Calu3 (cell line): ENCODE measurements at places on chromosomes 5 and 9. TPM values are rescaled to one million over a fixed set of nuclear protein-coding genes. Genes with fewer than 3 reads are reported as not detected.

The ELOVL7 gene
- total RNA-seq: 40.5 and 42.7 TPM in 2 replicates

The RNF208 gene
- 10.1 and 14.2 TPM in 2 replicates for total RNA-seq

The SPATA6L gene
- total RNA-seq: 5.7 and 7.1 TPM in 2 replicates

The SCGB3A2 gene
- total RNA-seq: not detected in 2 replicates

The TIGD6 gene
- total RNA-seq: 5.0 and 5.2 TPM in 2 replicates

The ABCA1 gene
- total RNA-seq: 0.76 and 0.78 TPM in 2 replicates

The PCDHGA6 gene
- total RNA-seq: 0.71 and 0.80 TPM in 2 replicates

The NEUROG1 gene
- total RNA-seq: not detected in 2 replicates

The CTNND2 gene
- total RNA-seq: 19.6 and 23.0 TPM in 2 replicates

The SOHLH1 gene
- not detected in 2 replicates for total RNA-seq

The SIT1 gene
- total RNA-seq: not detected in 2 replicates

The ANKRD34B gene
- total RNA-seq: 0.29 and 0.40 TPM in 2 replicates

DNA sequence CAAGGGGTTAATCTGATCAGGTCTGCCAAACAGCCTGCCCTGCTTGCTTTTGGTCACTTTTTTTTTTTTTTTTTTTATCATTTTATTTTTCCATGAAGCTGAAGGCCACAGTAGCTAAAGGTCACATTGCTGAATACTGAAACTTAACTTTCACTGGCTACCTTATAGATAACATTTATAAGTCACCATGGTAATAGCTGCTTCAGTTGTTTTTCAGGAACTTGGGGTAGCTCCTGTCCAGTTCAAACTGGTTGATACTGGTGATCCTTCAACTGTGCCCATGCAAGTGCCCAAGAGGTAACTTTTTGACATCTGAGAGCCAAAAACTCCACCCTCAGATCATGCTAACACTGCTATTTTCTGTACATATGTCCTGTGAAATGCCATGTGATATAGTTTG is 68.3 kb upstream of the RGS7BP start:
- DNase-seq: no peak

DNA sequence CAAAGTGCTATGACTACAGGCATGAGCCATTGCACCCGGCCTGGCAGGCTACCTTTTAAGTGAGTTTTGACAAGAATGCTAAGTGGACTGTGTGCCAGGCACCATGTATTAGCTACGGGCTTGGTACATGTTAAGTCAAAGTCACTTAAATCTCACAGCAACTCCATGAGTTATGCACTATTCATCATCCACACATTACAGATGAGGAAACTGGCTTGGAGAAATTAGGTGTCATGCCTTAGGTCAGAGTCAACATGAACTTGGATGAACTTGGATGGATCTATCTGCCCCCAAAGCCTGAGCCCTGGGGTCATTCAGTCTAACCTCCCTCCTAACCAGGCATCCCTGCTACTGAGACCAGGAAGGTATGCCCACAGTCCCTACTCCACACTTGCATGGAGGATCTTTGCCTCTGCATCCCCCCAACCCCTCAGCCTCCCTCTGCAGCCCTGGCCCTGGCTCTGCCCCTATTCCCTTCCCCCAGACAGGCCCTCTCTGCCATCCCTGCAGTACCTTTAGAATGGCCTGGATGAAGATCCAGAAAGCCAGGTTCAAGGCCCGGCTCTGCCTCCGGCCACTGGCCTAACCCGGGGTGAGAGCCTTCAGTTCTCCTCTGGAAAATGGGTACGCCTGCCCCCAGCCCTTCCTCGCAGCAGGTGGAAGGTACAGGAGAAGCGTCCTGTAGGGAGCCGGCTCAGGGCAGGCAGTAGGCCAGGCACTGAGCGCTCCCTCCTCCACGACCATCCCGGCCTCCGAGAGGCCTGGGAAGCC is 685 bp upstream of the ADGRD2 start:
- no peak for DNase-seq

DNA sequence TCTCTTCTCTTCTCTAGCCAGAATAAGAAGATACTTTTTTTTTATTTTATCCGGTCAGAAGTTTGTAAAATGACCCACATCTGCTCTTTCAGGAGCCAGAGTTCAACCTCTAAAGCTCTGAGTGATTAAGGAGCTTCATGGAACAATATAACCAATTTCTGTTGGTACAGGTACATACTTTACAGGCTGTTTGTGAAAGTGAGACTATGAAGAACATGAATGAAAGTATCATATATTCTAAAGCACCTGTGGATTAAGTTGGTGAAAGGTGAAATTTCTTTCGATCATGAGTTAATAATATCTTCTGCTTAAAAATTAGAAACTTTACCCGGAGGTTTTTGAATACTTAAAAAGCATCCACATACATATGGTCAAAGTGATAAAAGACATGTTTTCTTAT is 65.2 kb downstream of the DMRT2 start:
- DNase-seq: no peak

DNA sequence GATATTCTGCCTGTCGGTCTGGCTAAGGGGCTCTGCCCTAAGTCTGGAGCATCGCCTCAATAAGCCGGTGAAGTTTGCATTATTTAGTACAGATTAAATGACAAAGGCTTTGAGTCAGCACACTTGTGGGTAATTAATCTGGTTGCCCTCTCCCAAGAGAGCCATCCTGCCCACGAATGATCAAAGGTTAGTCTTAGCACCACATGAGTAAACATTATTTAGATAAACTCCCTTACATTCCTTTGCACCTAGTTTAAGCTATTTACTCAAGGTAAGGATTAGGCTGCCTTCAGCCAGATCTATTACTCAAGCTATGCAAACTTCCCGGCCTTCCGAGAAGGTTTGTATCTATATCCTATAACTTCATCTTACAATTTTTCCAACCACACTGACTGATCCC is 572.1 kb downstream of the CHSY3 start:
- peak; percentile 10 for DNase-seq

DNA sequence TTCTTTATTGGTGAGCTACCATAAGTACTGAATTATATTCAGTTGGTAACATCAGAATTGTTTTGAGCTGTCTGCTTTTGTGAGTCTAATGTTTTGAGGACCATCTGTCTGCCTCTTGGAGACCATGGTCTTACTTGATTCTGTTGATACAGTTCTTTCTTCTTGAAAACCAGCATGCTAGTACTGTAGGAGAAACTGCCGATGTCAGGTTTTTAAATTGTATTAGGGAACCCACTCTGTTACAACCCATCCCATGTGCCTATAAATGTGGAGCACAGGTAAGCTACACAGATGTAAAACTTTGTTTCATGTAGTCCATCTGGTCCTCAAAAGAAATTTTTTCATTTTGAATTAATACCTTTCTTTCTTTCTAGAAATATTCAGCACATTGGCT is 103.4 kb upstream of the DMRTA1 start:
- no peak for DNase-seq

GRCh38 chr5:1730487-1730847 is 69.2 kb downstream of the MRPL36 start:
- no peak for DNase-seq

DNA sequence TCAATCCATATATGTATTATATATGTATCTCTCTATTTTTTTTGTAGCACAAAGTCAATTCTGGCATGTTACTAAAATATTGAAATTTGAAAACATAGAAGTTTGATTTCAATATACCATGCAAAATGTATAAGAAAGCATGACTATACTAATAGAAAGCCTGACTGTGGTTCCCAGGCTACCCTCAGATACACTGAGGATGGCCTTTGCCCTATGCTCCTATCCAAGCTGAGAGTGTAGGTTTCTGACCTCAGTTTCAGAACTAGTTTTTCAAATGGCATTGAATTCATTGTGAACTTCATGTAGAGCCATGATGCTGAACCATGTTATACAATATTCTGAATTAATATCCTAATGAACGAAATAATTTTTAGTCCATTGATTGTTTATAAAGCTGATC is 220.4 kb upstream of the IZUMO3 start:
- no peak for DNase-seq

DNA sequence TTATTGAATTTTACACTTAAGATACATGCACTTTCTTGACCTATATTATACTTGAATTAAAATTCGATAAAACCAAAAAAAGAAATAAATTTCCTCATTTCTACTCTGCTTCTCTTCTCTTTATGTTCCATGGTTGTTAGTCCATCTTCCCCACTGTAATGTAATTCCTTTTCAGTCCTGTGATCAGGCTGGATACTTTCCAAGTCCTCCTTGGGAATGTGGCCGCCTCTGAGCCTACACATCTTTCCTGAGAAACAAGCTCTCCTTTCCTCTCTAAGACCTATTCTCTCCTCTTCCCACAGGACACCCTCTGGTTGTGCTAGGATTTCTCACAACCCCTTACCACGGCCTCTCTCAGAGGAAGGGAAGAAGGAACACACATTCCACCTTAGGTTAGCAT is 285.1 kb downstream of the DNAH5 start:
- no peak for DNase-seq

DNA sequence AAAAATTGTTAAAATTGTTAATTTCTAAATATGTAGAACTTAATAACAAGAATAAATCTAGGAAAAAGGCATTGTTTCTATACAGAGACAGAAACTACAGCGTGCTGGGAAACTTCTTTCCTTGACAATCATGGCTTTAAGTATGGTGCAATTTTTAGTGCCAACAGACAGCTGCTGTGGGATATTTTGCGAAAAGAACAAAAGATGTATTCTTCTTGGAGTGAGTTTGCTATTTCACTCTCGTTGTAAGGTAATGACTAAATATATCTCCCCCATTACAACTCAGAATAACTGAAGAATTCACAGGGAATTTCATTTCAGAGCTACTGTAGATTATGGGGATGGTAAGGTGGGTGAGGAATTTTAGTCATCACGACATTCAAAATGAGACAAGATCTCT is 2055.0 kb upstream of the ACO1 start:
- DNase-seq: no peak

- no peak for DNase-seq
Measured at GRCh38 chr5:127012916-127013315, 17.4 kb downstream of the MARCHF3 start.

DNA sequence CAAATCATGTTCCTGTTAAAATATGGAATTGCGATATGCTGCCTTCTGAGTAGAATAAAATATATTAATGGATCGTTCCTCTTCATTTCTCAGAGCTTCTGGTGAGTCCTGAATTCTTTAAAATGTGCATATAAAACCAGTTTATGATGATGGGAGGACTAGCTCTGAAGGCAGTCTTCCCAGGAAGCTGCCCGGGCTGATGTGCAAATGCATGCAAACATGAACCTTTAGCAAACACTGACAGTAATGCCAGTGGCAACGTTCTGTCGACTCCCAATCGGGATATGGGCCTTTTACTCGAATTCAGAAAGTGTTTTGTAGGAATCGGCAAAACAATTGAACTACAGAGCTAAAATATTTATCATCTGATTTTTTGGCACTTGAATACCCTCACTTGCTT is 93.6 kb downstream of the TLE4 start:
- no peak for DNase-seq

- no peak for DNase-seq
Measured at GRCh38 chr5:77394064-77394715, 97.9 kb downstream of the WDR41 start.

DNA sequence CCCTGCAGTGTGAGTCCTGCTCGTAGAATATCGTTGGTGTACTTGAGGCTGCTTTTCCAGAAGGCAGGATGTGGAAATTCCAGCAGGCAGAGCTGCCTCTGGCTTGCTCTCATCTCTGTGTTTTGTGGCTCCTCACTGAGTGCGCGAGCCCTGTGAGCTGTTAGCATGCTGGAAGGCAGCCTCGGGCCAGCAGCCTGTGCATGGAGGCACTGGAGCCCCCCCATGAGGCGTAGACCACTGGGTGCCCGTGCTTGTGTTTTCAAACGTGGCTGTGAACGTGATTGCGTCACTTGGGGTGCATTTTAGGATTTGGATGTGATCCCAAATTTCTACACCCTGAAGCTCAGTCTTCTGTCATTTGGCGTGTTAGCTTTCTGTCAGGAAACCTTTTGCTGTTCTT is 3.2 kb downstream of the WDR5 start:
- DNase-seq: no peak

DNA sequence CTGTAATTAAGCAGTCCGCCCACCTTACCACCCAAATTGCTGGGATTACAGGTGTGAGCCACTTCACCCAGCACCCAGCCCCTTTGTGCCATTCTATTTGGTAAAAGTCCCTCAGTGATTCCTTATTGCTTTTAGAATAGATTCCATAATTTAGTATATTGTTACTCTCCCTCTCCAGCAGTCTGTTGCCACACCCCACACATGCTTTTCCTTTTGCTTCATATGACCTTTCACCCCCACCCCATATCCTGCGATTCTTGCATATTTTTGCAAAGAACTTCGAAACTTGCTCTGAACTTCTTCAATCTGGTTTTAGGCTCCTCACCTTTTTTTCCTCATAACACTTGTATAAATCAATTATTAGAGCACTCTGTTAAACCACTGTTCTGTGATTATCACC is 100.2 kb downstream of the MTREX start:
- no peak for DNase-seq

- no peak for DNase-seq
Measured at GRCh38 chr5:179852993-179853547, 5.5 kb downstream of the MRNIP start.

DNA sequence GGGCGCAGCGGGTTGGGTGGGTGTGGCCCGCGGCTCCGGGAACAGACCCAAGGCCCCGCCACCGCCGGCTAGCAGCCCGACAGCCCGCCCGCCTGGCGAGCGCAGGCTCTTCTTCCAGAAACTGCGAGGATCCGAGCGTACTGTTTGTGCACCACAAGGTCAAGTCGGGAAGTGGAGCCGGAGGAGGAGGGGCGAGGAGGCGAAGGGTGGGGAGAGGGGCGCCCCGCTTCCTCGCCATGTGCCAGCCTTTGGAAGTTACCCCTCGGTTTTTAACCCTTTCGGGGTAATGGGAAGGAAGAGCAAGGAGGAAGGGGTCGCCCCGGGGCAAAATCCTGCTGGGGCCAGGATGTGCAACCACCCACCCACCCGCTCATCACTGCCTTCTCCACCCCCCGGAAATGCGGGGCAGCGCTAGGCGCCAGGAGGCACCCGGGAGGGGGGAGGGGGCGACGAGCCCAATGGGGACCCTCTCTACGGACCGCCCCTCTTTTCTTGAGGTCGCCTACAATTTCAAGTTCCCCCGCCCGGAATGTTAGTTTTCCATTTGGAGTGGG is 1.1 kb upstream of the JADE2 start:
- DNase-seq: peak; percentile 87

- DNase-seq: no peak
Measured at GRCh38 chr5:179218943-179219330, 126.3 kb downstream of the ADAMTS2 start.

DNA sequence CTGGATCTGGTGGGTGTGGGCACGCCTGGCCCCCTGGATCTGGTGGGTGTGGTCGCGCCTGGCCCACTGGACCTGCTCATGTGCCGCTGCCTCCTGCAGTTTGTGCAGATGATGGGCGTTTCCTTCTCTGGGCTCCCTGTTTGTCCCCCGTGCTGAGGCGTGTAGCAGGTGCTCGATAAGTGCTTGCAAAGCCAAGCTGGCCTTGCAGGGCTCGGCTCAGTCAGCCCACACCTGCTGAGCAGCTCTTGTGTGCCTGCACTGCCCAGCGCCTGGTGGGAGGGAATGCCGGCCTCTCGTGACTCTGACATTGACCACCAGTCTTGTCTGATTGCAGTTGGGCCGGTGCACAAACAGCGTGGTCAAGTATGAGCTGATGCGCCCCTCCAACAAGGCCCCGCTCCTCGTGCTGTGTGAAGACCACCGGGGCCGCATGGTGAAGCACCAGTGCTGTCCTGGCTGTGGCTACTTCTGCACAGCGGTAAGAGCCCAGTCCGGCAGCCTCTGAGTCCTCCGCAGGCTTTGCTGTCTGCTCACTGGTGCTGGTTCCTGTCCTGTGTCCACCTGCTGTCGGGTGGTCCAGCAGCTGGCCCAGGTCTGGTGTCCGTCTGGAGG is 102.7 kb upstream of the CACNA1B start:
- DNase-seq: no peak
